ENCODE measurements at places on chromosomes 1 and 21. TPM values are rescaled to one million over a fixed set of nuclear protein-coding genes. Genes with fewer than 3 reads are reported as not detected.

FCGR1A gene
- total RNA-seq, result not detected

DNA sequence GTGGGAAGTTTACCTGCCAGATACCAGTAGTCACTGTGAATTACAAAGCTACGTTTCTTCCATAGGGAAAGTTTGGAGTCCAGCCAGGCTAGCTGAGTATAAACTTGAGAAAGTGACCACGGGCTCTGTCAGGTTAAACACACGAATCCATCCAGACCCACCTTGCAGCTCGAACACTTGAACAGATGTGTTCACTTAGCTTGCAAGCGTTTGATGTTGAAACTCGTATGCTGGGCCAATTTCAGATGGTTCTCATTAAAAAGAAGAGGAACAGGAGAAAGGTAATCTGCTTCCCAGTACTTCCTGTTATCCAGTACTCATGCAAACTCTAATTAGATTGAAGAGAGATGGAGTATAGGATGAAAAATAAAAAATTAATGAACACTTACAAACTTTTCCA is 636.4 kb downstream of the SMYD3 start:
- no peak for DNase-seq

DNA sequence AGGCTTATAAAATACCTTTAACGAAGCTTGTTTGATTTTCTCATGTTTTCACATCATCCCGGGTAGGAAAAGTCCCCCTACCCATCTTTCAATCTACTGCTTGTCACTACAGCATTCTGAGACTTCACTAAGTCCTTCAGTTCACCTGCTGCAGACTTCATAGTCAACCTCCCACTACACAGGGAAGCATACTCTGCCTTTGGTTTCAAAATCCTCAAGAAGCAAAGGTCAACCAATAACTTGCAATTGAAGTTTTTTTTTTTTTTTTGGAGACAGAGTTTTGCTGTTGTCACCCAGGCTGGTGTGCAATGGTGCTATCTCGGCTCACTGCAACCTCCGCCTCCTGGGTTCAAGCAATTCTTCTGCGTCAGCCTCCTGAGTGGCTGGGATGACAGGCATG is 4.7 kb upstream of the PTPN22 start:
- DNase-seq, result no peak

- DNase-seq, result no peak
Observed at GRCh38 chr1:220682901-220683576, 7.1 kb upstream of the C1orf115 start.

- DNase-seq, result no peak
Observed at GRCh38 chr1:199472018-199472417, 555.5 kb upstream of the NR5A2 start.

SPRR2A gene
- total RNA-seq, result not detected

RGSL1 gene
- total RNA-seq, result not detected

DNA sequence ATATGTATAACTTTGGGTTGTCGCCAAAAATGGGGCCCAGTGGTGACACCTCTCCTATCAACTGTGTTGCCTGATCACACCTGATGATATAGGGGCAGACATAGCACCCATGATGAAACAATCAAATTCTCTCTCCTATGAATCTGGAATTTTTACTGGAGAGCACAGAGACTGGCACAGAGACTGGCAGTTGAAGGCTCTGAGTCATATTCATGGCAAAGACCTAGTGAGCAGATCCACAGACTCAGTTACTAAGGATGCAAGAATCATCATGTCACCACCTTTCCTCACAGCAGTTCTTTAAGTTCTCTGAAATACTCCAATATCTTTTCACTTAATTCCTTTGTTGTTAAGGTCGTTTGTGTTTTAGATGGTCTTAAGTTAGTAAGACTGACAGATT is 60.0 kb downstream of the APCS start:
- DNase-seq, result no peak

CNKSR1 gene
- total RNA-seq, result 3.2 TPM

HHAT gene
- total RNA-seq, result 0.82 TPM

DNA sequence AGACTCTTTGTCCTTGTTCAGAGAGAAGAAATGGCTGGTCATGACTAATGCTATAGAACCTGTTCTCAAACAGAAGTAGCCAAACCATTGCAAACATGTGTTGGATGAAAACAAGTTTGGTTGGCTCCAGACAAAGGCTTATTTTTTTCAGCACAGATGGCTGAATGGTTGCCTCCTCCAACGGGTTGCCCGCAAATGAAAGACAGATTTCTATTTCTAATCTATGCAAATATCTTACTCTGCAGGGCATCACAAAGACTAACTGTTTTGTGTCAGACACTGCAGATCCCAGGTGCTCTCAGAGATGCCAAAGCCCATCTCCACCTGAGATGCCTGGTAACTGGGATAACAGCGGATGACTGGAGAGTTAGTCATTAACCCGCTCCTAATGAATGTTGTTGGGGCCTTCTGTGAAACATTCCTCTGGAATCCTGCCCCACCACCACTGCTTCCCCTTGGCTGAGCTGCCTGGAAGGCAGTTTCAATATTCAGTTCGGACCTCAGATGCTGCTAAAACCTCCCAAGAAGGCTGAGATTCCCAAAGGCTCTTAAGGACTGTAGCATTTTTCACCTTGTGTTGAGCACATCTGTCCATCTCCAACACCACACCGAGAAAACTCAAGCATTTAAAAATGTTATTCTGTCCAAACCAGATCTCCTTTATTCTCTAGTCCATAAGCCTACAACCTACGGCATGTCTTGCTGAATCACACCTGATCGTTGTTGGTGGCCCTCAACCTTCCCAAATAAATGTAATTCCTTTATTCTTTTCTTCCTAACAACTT is 104.4 kb downstream of the PTPN14 start:
- DNase-seq, result no peak

GRCh38 chr1:4411862-4412261 is 242.5 kb upstream of the AJAP1 start:
- no peak for DNase-seq

DNA sequence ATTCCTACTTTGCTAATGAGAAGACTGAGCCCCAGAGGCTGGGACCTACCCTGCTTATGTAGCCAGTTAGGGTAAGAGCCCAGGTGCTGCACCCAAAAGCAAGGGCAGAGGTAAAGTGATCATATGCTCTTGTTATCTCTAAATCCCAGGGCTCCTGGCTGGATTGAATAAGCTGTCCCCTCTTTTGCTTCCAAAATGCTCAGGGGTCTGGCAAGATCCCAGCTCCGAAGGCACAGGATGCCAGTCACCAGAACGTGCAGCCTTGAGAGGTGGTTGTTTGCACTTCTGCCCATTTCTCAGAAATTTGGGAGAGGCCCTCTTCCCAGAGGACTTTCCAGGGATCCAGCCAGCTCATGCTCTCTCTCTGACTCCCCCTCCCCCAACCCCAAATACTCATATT is 142.4 kb upstream of the TMEM51 start:
- DNase-seq, result no peak

CA6 gene
- total RNA-seq, result not detected

RNF223 gene
- total RNA-seq, result not detected

FMO1 gene
- total RNA-seq, result not detected

UBL4B gene
- not detected for total RNA-seq

KCNE2 gene
- total RNA-seq, result not detected

- no peak for DNase-seq
Observed at GRCh38 chr1:245183429-245183828, 28.6 kb downstream of the KIF26B start.

DNA sequence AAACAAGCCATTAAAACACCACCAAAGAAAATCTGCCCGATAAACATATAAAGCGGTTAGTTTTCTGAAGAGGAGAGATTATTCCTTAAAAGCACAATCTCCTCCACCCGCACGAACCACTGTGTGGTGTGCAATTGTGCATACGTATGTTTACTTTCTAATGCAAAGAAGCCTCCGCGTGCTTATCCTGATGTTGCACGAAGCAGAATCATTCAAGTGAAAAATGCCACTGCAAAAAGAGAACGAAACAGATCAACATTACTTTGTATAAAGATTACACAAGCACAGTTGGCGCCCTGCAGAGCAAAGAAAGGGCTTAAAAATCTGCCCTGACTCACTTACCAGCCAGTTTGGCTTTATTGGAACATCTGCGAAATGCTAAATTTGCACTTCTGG is 166.8 kb downstream of the ZNF281 start:
- DNase-seq, result no peak

- DNase-seq, result no peak
Observed at GRCh38 chr1:54475946-54476516, 69.8 kb upstream of the SSBP3 start.

DNA sequence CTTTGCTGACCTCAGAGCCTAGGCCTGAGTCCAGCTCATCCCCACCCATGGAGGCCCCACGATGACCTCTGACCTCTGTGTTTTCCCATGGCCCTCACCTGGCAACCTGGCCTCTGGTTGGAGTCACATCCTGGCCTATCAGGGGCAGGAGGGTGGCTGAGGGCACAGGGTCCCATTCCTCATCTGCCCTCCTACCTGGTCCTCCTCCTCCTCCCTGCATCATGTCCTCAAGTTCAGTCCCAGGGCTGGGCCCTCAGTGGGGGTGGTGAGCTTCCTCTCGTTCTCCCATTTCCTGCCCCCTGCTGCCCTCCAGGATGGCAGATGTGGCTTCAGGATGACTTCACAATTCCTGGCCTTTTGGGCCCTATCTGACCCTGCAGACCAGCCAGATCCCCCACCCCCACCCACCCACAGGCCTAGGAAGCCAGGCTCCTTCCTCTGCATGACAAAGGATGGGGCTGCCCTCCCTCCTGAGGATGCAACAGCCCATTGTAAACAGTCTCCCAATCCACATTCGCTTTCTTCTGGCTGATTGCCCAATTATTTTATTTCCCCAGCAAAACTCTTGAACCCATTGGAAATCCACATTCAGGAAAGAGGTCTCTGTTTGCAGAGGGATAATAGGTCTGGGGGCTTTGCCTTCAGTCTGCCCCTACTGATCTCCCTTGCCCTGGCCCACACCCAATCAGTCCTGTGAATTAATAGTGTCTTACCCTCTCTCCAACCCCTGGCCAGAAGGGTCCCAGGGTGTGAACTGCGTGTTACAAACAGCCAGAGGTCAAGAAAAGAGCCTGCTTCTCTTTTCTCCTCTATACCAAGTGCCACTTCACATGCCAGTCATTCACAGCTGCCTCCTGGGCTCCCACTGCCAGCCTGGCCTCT is 10.3 kb upstream of the LEFTY1 start:
- no peak for DNase-seq

- DNase-seq, result no peak
Observed at GRCh38 chr1:40038697-40039096, 1.8 kb upstream of the CAP1 start.

- DNase-seq, result peak; percentile 49
Observed at GRCh38 chr21:45640888-45641479, 2.5 kb upstream of the PCBP3 start.

- no peak for DNase-seq
Observed at GRCh38 chr1:109772658-109773202, 9.0 kb upstream of the EPS8L3 start.

OR6N1 gene
- total RNA-seq, result not detected

C1QB gene
- not detected for total RNA-seq

MIXL1 gene
- not detected for total RNA-seq

KCNAB2 gene
- 258 TPM for total RNA-seq

- DNase-seq, result peak; percentile 38
Observed at GRCh38 chr1:156319664-156320063, 18.4 kb downstream of the CCT3 start.

GRCh38 chr1:162178432-162178831 is 108.9 kb downstream of the NOS1AP start:
- no peak for DNase-seq

GRCh38 chr1:229869240-229869639 is 197.8 kb upstream of the GALNT2 start:
- no peak for DNase-seq

- no peak for DNase-seq
Observed at GRCh38 chr1:82759035-82759434, 958.3 kb downstream of the ADGRL2 start.

DNA sequence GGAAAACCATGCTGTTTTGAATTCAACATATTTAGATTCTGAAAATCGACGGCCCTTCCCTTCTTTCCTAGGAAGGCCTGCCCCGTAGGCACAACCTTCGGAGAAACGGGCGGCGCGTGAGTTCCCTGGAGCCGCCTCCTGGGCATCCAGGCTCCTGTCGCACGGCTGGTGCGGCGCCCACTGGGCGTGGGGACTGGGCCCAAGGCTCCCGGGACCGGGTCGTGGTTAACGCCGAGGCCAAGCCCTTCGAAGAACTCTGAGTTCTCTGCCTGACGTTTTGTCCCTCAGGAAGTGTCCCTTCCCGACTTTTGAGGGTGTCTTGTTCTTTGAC is 19.2 kb upstream of the TBX15 start:
- no peak for DNase-seq

DRAXIN gene
- total RNA-seq, result 0.04 TPM

GRCh38 chr1:22158654-22159053 is 15.8 kb upstream of the WNT4 start:
- no peak for DNase-seq

AMY1A gene
- total RNA-seq, result not detected

FAM43B gene
- not detected for total RNA-seq

GRCh38 chr1:212545941-212546635 is 62.5 kb upstream of the ATF3 start:
- no peak for DNase-seq

FAM72C gene
- 25.5 TPM for total RNA-seq

GJA9 gene
- not detected for total RNA-seq

GRCh38 chr1:43348343-43348808 is 10.4 kb upstream of the CDC20 start:
- DNase-seq, result no peak

DNA sequence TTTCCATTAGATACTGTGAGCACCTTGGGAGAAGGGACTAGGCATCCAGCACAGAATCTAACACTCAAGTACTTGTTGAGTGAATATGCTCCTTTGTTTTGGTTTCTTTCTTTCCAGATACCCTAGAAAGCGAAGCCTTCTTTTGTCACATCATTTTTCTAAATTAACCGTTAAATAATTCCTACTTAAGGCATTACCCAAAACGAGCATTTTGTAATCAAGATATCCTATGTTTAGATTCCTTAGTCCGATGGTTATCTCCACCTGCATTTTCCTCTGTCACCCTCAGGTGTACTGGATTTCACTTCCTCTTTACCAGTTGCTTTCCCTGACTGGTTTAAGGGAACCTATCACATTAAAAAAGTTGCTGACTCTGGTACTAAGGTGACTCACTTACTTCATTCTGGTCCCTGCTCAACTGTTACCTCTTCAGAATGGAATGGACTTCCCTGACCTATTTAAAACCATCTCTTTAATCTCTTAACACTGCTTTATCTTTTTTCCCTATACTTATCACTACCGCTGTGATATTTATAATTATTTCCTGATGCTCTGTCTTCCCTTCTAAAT is 3.2 kb downstream of the B3GALNT2 start:
- no peak for DNase-seq

- no peak for DNase-seq
Observed at GRCh38 chr1:197197430-197197997, 51.0 kb upstream of the ASPM start.

RSRP1 gene
- 120 TPM for total RNA-seq

PDE9A gene
- total RNA-seq, result 7.1 TPM

IGSF3 gene
- 4.1 TPM for total RNA-seq

DNA sequence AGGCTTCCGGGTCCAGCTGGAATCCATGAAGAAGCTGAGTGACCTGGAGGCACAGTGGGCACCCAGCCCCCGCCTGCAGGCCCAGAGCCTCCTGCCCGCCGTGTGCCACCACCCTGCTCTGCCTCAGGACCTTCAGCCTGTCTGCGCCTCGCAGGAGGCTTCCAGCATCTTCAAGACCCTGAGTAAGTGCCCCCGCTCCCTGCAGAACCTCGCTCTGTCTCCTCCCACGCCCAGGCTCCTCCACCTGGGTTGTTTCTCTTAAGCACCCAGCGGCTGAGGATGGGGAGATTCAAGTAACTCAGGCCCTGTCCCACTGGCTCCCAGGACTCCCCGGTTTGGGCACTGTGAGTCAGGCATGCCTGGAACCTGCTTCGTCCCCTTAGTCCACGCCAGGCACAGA is 1.5 kb downstream of the GUCA2B start:
- DNase-seq, result no peak
